ENCODE measurements at places on chromosomes 6 and 20.

GRCh38 chr20:59247731-59248684 is 52.4 kb upstream of the EDN3 start:
- DNase-seq: no peak

GRCh38 chr20:57829805-57830514 is 120.1 kb upstream of the PMEPA1 start:
- DNase-seq: no peak

GRCh38 chr6:170545405-170545804 is 7.7 kb downstream of the PSMB1 start:
- DNase-seq: no peak

DNA sequence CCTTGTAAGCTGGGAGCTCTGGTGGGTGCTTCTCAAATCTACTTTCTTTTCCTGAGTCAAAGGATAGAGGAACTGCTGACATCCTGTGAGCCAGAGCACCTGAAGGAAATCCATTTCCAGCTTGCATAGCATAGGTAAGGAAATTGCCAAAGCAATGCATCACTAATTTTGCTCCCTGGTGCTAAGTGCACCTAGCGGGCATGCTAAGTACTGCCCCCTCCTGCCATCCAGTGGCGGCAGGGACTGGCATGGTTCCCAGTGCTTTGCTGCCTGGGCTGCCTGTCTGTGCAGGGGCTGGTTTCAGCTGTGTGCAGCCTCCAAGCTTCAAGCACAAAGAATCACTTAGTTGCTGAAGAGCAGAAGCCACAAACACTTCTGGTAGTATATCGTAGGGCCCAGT is 63.9 kb downstream of the FARS2 start:
- DNase-seq: peak; percentile 20

- DNase-seq: peak; percentile 17
Observed at GRCh38 chr20:49724408-49725223, 10.9 kb upstream of the B4GALT5 start.

- DNase-seq: no peak
Observed at GRCh38 chr6:35427851-35428321, 24.3 kb upstream of the FANCE start.

DNA sequence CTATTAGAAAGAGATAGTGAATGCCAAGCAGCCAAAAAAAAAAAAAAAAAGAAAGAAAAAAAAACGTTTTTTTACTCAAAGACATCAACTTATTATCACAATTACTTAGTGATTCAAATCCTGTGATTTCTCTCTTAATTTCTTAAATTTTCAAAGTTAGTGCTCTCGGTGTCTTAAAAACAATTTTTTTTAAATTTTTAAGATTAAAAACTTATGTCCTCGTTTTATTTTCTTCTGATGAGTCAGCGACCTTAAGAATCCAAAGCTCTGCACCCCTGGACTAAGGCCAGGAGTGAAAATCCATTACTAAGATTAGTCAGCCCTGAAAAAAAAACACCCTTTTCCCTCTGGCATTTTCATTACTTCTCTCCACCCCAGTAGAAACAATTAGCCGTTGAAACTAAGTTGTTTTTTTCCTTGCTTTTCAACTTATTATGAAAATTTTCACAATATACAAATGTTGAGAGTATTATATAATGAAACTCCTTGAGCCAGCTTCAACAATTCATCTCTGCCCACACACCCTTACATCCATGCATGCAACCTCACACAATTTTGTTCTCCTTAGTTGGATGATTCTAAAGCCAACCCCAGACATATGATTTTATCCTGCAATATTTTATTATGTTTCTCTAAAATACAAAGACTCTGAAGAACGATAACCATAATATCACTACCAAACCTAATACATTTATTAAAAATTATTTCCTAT is 85.6 kb upstream of the CARMIL1 start:
- no peak for DNase-seq

DNA sequence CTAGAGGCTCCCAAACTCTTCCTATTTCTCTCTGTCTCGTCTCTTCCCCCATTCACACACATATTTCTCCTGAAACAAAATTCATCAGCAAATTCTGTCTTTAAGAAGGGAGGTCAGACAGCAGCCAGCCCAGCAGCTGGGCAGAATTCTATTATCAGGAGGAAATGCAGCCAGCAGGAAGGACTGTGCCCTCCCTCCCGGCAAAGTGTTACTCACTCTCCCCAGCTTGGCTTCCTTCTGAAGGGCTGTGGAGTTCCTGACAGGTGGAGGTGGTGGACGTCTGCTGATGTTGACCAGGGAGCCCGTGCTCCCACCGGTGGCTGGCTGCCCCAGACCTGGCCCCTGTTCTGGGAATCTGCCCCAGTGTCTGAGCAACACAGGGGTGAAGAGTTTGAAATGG is 37.3 kb downstream of the KCNB1 start:
- no peak for DNase-seq

GRCh38 chr6:168372889-168373288 is 53.3 kb upstream of the DACT2 start:
- DNase-seq: no peak

- no peak for DNase-seq
Observed at GRCh38 chr6:87913974-87914373, 133.7 kb upstream of the SPACA1 start.

- DNase-seq: no peak
Observed at GRCh38 chr20:54716790-54717189, 241.4 kb downstream of the DOK5 start.

DNA sequence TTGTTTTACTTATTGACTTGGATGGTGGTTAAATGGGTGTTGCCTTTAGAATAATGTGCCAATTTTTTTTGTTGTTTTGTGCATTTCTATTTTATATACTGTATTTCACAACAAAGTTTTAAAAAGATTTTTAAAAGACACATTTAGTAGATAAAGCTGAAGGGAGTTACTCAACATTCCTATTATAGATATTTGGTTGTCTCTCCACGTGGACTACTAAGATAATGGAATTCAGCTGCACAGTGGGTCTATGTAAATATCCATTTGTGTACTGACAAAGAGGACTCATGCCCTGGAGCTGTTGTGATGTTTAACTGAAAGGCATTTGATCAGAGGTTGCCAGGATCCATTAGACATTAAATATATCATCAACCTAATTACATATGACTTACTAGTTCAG is 23.2 kb upstream of the FAM135A start:
- no peak for DNase-seq

DNA sequence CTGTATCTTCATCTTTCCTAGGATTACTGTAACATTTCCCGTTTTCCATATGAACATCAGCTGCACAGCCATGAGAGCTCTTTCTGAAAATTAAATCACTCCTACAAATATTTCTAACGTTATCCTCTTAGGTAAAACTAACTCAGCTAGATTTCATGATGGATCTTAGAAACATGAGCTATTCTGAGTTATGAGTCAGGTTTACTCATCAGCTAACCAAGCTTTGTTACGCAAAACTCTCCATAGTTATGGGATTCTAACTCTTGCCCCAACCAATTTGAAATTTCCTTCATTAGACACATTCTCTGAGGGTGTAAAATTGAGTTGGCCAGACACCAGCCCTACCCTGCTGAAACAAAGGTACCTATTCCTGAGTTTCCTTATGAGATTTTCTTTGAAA is 14.0 kb downstream of the DEFB110 start:
- DNase-seq: no peak

DNA sequence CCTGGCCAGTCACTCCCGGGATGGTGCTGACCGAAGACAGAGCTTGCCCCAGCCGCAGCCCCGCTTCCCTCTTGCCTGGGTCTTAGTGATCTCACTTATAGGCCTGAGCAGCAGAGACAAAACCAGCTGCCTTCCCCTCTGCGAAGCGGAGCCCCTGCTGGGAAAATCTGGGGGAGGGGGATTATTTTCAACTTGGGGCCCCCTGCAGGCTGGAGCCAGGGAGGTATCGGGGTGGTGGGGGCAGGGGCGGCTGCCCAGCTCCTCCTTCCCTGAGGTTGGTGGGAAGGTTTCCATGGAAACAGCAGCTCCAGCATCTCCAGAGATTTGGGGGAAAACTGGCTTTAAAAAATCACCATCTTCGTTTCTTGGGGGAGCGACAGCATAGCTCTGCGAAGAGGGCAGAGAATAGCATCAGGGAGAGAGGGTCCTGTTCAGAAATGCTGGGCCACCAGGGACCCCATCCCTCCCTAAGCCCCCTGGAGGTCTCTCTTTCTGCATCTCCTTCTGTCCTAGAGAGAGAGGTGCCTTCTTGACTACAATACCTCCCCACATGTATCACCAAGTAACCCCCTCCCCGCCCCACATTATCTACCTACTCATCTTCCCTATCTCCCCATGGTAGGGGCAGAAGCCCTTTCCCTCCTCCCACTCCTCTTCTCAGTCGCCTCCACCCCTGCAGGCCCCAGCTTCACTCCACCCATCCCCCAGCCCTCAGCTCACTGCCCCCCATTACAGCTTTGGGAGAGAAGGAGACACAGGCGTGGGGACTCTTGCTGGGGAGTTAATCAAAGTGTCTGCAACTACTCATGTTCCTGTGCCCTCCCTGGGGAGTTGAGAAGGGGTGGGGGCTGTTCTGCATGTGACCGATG is 88.4 kb upstream of the CCDC167 start:
- DNase-seq: no peak

- DNase-seq: no peak
Observed at GRCh38 chr20:54431156-54431944, 44.0 kb upstream of the DOK5 start.

DNA sequence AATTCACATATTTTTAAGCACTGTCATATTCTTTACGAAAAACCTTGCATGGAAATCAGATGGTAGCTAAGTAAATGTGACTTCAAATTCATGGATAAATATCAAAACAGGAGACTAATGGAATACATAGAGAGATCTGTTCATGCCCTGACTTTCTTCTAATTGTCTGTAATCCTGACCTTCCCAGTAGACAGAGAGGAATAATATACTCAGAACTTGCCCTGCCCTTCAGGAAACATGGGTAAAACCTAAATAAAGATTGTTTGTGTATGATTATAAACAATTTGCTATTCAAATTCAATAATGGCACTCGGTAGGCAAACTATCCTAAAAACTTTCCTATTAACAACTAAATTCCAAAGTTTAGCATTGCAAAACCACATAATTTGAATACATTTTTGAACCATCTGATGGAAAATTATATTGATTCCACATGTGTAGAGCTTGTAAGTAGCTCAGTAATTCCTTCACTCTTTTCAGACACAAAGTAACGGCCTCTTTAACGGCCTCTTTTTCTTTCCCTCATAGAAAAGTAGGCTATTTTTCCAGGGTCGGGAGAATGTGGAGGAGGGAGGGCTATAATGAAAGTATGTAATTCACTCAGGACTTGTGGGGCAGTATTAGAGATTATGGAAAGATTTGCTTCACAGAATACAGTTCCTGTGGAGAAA is 227.6 kb downstream of the ALDH8A1 start:
- no peak for DNase-seq

DNA sequence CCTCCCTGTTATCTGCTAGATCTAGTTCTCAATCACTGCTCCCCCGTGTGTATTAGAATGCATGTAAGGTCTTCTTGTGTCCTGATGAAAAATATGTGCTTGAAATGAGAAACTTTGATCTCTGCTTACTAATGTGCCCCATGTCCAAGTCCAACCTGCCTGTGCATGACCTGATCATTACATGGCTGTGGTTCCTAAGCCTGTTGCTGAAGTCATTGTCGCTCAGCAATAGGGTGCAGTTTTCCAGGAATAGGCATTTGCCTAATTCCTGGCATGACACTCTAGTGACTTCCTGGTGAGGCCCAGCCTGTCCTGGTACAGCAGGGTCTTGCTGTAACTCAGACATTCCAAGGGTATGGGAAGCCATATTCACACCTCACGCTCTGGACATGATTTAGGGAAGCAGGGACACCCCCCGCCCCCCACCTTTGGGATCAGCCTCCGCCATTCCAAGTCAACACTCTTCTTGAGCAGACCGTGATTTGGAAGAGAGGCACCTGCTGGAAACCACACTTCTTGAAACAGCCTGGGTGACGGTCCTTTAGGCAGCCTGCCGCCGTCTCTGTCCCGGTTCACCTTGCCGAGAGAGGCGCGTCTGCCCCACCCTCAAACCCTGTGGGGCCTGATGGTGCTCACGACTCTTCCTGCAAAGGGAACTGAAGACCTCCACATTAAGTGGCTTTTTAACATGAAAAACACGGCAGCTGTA is 73.4 kb downstream of the PTPN1 start:
- DNase-seq: no peak

DNA sequence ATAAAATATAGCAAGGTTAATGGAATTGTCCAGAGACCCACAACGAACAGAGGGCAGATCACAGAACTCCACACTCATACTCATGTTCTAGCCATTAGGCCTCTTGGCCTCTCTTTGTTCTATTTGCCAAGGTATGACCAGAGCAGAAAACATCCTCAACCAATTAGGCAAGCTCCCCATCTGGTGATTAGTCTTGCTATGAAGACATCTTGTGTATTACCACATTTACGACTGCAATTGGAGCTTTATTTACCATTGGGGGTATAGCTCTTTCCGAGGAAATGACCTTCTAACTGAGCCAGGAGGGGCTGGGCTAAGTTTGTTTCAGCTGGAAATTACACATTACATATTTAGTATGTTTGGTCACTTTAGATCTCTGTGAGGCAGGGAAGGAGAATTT is 593.9 kb downstream of the CD109 start:
- no peak for DNase-seq

DNA sequence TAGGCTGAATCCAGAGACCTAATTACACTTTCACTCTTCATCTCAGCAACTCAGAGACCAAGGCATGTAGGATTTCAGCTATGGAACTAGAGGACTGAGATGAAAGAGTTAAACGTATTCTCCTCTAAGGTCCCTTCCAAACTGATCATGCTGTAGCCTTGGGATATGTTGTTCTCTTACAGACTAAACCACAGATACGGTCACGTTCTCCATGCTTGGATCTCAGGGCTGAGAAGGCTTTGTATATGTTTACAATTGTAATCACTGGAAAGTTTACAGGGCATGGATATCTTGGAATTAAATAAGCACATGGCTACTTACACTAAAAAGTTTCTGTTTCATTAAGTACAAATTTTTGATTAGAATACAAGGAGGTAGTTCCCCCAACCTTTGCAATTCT is 50.1 kb downstream of the PKIB start:
- DNase-seq: no peak

- DNase-seq: no peak
Observed at GRCh38 chr6:137767911-137768690, 99.0 kb upstream of the TNFAIP3 start.

DNA sequence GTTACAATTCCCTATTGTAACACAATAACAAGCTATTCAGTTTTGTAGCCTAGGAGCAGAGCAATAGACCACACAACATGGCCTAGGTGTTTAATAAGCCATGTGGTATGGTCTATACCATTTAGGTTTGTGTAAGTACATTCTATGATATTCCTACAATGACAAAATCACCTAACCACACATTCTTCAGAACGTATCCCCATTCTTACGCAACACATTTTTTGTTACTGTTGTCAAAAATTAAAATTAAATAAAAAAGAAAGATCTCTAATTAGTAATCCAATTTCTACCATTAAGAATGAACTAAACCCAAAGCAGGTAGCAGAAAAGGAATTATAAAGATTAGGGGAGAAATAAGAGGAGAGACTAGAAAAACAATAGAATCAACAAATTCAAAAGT is 44.0 kb downstream of the RANBP9 start:
- DNase-seq: no peak

DNA sequence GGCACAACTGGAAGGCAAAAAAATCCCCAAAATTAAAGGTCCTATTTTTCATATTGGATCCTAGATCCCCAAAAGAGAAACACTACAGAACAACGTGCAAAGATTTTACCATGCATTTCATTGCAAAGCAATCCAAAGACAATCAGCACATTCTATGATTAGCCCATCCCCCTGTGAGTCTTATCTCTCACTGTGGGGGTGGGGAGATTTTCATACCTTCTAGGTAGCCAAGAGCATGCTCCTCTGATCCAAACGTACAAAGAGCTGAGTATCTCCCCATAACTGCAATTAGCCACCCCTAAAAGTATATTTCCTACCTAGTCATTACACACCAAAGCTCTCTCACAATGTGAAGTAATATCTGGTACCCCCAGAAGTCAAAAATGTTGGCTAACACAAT is 22.2 kb upstream of the ENTPD6 start:
- no peak for DNase-seq
